ENCODE measurements at places on chromosomes 6 and 20. TPM values are rescaled to one million over a fixed set of nuclear protein-coding genes. Genes with fewer than 3 reads are reported as not detected.
A peak's percentile ranks its signal among the peaks of the same experiment; 100 is the strongest.

Gene TMEM244
- total RNA-seq = not detected

- peaks cover 16% of the 10 kb centered on the region for H3K27me3 ChIP-seq
- H3K36me3 ChIP-seq = no peaks in the 10 kb centered on the region
- H3K27ac ChIP-seq = no peak overlapping the region
- no peaks in the 10 kb centered on the region for H3K4me1 ChIP-seq
- DNase-seq = no peak
These were observed 8.5 kb downstream of the IYD start for GRCh38 chr6:150377211-150377781.

Gene ZGPAT
- 28.7 TPM for total RNA-seq

- no peak overlapping the region for H3K4me3 ChIP-seq
- H3K36me3 ChIP-seq = no peaks in the 10 kb centered on the region
- H3K4me1 ChIP-seq = no peaks in the 10 kb centered on the region
- DNase-seq = no peak
These were observed 346.2 kb upstream of the IMPG1 start for GRCh38 chr6:76418560-76419223.

Gene LBP
- not detected for total RNA-seq

DNA sequence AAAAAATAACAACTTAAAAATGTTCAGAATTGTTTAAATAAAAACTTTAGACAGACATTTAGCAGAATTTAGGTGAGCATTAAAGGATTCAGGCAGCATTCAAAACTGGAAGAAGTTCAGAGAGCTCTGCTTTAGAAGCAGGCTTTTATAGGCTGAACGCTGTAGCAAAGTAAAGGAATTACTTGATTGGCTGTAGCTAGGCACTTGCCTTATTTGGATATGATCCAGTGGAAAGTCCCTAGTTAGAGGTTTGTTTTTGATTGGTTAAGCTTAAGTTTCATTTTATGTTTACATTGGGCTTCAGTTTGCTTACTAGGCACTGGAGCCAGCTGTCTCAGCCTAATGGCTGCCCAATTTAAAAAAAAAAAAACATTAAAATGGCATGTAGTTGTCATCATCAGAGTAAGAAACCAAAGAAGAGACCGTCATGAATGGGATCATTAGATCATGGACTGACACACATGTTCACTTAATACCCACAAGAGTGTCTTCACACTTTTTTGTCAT, 65.1 kb downstream of the CBFA2T2 start:
- no peak for DNase-seq
- H3K27ac ChIP-seq = peak overlapping the region; percentile 90
- H3K4me1 ChIP-seq = peaks cover 34% of the 10 kb centered on the region
- peaks cover 45% of the 10 kb centered on the region for H3K36me3 ChIP-seq

GRCh38 chr6:27865850-27866356, 46.3 kb downstream of the OR2B2 start:
- no peak for DNase-seq
- peak overlapping the region; percentile 92 for H3K27ac ChIP-seq
- peaks cover 17% of the 10 kb centered on the region for H3K4me1 ChIP-seq

Gene GNL1
- 59.3 TPM for total RNA-seq
